Activated T-cell treated with anti-CD3 and anti-CD28 coated beads, Interleukin-2, amount 50 U/mL, for 72 hours (primary cell): ENCODE measurements at places on chromosomes 4 and X. TPM values are rescaled to one million over a fixed set of nuclear protein-coding genes. Genes with fewer than 3 reads are reported as not detected.

DNA sequence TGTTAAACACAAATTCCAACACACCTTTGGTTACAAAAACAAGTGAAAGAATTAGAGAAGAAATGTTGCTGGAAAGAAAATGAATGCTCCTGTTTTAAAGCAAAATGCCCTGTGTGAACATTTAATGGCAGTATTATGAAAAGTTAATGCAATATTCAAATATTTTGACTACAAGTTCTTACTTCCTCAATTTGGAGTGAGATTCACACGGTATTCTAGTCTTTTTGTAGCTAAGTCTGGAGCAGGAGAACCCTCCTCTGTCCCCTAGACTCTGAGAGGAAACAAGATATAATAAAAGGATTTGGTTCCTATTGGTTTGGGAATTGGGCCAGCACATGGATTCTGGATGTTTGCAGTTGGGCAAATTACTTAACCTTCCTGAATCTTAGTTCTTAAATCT lies 12.7 kb downstream of the MAD2L1 start:
- DNase-seq = no peak

Gene ARMCX1
- total RNA-seq = 2.8 TPM

DNA sequence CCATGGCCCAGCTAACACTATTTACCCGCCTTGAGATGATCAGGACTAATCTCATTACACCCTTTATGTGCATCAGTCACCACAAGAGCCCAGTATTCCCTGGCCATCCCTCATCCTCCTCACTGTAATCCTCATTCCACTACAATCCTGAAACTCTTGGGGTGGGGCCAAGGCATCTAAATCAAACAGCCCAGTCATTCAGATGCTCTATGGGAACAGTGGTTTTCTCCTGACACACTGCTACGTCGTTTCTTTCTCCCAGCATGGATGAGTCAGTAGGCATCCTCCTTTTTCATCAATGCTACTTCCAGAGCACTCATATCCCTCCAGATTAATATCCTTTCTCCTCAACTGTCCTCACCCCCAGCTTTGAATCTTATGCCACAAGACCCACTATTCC lies 5.6 kb downstream of the SDAD1 start:
- DNase-seq = no peak

DNA sequence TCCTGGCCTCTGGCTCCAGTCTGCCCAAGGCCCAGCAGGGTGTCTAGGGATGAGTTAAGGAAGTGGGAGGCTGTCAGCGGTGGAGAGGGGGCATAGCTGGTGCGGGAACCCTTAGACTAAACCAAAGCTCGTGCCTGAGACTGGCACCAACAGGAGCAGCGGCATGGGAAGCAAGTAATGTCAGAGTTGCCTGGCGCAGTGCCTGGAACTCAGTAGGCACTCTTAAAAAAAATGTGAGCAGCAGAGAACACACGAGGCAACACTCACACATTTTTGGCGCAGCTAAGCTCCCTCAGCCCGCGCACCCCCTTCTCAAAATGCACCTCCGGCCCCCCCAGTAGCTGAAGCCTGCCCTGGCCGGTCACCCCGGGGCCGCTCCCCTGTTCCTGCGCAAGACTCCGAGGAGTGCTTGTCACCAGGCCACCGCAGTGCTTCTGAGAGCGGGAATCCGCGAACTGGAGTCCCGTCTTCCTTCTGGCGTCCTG lies 583 bp downstream of the GABRE start:
- DNase-seq = no peak

GRCh38 chrX:143304025-143304424 lies 213.2 kb downstream of the SPANXN3 start:
- DNase-seq = no peak

DNA sequence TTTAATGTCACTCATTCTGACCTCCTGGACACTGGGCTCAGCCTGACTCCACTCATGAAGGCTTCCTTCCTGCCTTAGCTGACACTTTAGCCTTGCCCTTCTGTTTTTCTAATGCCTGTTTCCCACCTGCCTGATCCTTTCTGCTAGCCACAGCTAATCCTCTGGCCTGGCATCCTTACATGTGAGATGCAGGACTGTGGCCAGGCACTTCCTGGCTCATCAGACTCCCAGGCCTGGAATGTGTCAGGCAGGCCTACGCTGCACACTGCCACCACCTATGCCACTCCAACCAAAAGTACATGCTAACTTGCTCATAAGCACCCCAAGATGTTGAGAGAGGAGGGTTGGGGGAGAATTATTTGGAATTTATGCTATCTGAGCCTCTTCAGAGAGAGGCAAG lies 138.8 kb upstream of the NALF2 start:
- DNase-seq = no peak

DNA sequence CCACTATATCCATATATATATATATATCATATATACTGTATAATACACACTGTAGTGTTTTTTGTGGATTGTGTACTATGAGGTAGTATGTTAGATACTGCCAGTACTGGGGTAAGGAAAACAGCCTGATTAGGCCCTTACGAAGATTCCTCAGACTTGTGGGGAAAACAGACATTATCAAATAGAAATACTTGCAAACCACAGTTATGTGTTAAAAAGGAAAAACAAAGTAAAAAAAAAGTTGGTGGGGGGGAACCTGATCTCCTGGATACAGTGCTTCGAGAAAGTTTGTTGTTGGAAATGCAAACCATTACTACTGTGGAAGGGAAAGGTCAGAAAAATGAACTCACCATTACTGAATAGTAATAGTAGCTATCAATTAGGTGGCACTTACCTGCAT lies 53.0 kb downstream of the PKD2 start:
- DNase-seq = no peak

Gene CHRDL1
- not detected for total RNA-seq

GRCh38 chrX:154819771-154820341 lies 14.6 kb upstream of the MPP1 start:
- DNase-seq = no peak

DNA sequence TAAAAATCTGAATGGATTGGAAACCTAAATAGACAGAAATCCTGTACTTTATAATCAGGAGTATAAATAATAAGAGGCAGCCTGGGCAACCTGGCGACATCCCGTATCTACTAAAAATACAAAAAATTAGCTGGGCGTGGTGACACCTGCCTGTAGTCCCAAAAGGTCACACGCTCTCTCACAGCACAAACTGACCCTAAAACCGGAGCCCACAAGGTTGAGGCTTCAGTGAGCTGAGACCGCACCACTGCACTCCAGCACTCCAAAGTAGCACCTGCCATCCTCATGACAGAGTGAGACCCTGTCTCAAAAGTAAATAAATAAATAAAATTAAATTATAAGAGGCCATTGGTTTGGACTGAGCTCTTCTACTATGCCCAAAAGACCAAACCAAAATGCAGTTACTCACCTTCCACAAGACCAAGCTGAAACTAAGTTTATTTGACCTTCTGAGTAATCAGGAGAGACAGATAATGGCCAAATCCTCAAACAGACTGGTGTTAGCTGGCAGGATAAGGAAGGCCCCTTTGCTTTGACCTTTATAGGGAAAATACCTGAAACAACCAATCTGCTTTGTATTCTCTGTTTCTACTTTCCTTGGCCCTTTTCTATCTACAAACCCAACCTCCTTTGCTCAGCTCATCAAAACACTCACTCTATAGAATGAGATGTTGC lies 3.2 kb upstream of the GRSF1 start:
- no peak for DNase-seq

Gene GPC3
- total RNA-seq = 0.41 TPM

Gene PDGFC
- not detected for total RNA-seq

GRCh38 chr4:165537028-165537648 lies 158.3 kb downstream of the CPE start:
- peak; percentile 9 for DNase-seq

GRCh38 chr4:177404342-177404741 lies 37.9 kb downstream of the AGA start:
- no peak for DNase-seq

GRCh38 chr4:98747393-98748091 lies 89.1 kb upstream of the TSPAN5 start:
- no peak for DNase-seq

- no peak for DNase-seq
Observed at GRCh38 chr4:131302108-131302507, 1847.0 kb upstream of the PCDH10 start.

Gene SPATA18
- total RNA-seq = not detected

- no peak for DNase-seq
Observed at GRCh38 chr4:86032476-86033022, 327.3 kb downstream of the MAPK10 start.

- DNase-seq = no peak
Observed at GRCh38 chr4:94947681-94948108, 189.9 kb downstream of the BMPR1B start.

DNA sequence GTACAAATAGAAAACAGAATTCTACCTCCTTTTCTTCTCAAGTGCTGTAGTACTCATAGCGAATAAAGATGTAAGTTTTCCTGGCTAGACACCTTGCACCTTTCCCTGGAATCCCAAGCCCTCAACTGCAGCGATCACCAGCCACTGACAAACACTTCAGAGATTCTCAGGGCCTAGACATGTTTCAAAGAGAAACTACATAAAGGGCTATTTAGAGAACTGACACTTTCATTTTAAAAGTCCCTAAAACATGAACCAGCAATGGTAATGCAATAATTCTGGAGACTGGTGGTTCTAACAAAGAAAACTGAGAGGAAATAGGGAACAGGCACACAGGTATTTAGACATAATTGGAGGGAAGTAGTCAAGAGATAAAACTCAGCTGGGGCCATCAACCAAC lies 35.7 kb downstream of the FANCB start:
- DNase-seq = no peak

- DNase-seq = no peak
Observed at GRCh38 chrX:118464501-118464900, 31.1 kb upstream of the DOCK11 start.

DNA sequence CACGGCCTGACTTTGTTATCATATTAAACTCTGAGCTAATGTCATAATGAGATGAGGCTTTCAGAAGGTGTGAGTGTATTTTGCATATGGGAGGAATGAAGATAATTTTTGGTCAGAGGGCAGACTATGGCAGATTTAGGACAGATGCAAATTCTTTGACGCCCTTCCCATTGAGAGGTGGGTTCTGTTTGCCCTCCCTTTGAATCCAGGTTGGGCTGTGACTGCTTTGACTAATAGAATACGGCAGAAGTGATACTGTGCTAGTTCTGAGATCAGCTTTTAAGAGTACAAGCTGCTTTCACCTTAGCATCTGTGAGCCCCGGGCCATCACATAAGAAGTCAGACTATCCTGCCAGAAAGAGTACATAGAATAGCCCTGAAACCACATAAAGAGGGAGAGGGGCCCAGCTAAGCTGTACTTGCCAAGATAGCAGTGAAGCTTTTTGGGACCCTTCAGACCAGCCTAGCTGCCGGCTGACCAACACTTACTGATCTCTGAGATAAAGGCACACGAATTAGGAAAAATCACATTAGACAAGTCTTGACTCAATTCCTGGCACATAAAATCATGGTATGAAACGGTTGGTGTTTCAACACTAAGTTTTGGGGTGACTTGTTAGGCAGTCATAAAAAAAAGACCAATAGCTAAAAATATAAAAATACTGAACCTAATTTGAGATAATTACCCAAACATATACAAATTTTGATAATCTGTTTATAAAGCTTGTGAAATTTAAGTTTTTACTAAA lies 166.7 kb upstream of the SH3RF1 start:
- no peak for DNase-seq

Gene SERPINA7
- total RNA-seq = not detected

- DNase-seq = no peak
Observed at GRCh38 chr4:175326796-175327195, 408.6 kb downstream of the ADAM29 start.

DNA sequence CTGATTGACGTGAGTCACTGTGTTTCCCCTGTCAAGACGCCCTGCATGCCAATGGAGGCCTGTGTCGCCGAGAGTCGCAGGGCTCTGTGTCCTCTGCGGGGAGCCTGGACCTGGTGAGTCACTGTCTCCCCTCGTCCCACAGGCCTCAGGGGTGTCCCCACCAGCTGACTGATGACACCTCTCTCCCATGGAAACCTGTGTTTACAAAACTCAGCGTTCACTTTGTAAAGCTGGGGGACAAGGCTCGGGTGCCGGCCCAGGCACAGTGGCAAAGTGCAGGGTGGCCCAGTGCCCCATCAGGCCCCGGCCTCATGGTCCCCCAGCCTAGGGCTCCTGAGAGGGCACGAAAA lies 21.2 kb upstream of the HGFAC start:
- DNase-seq = no peak

Gene ETDB
- total RNA-seq = not detected

Gene ATRX
- total RNA-seq = 74.5 TPM

DNA sequence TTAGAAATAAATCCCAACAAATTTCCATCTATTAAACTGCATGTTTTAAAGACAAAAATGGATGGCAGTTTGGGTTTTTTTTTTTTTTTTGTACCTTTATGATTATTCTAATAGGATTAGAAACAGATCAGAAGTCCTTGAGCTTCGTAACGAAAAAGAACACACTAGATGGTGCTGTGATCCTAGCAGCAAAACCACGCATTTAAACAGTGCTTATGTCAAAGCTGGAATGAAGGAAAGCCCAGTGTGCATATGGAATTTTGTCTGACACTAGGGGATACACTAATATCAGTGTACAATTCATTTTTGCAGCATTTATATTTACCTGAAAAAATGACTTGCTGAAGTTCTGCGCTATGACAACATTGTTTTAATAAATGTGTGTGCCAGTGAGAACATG lies 229.1 kb downstream of the VEGFC start:
- DNase-seq = no peak

- DNase-seq = no peak
Observed at GRCh38 chrX:50697691-50698090, 116.3 kb downstream of the SHROOM4 start.

DNA sequence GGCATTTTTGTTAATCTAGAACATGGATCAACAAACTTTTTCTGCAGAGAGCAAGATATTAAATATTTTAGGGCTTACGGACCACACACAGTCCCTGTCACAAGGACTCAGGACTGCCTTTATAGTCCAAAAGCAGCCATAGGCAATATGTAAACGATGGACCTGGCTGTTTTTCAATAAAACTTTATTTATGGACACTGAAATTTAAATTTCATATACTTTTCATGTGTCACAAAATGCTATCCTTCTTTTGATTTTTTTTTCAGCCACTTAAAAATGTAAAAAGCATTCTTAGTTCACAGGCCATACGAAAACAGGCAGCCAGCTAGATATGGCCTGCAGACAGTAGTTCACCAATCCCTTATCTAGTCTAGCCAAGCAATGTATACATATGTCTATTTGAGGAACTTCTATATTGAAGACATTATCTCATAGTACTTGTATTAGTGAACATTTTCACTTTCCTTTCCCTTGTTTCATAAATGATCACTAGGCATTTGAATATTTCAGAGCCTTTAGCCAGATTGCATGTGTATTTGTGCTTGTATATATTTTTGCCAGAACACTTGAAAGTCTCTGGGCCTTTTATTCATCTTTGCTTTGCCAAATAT lies 350.9 kb downstream of the RPA4 start:
- DNase-seq = no peak

DNA sequence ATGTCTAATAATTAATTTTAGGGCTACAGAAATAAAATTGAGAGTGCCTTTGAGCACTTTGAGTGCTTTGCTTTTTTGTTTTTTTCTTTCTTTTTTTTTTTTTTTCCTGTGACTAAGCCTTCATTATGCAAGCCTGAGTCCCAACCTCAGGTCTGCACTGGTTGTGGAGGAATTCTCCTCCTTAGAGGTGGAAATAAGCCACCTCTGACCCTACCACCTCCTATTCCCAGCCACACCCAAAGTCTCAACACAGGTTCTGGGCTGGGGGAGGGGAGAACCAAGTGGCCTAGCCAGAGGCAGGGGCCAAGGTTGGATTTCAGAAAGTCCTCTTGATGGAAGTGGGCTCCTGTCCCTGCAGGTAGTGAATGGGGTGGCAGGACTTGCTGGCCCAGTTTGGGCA lies 180.2 kb downstream of the ARAP2 start:
- DNase-seq = no peak
